ENCODE measurements at places on chromosomes 7 and 10.
A peak's percentile ranks its signal among the peaks of the same experiment; 100 is the strongest.

DNA sequence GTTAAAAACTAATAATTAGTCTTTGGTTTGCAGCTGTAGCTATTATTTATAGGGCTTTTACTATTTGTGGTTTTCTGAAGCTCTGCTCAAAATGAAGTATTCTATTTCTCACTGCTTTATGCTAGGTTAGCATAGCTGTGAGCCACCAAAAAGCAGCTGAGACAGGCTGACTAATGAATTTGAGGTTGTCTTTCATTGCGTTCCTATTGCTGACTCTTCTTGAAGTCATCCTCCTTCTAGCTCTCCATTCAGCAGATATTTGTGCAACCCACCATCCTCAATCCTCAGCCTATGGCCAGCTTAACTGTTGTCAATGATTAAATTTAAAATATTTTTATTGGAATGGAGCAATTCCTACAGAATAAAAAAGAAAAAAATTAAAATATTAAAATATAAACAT, 2.1 kb upstream of the RALA start:
- DNase-seq, result no peak

DNA sequence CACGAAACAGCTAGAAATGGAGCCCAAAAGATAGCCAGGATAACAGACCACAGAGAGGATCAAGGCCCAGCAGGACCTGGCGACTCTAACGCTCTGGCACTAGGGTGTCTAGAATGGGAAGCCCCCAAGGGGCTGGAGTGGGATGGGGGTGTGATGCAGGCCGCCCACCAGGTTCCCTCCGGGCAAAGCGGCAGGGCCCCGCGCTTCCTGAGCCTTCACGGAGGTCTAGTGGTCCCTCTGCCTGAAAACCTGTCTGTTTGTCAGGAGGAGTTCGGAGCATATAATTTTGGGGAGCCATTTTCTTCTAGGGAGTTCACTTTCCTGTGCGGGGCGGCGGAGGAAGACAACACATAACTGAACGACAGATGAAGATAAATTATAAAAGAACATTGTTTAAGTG, 48.2 kb upstream of the FXYD4 start:
- no peak for DNase-seq

GRCh38 chr7:96327429-96327828, 5.5 kb upstream of the SLC25A13 start:
- no peak for DNase-seq

- no peak for DNase-seq
Observed at GRCh38 chr7:51079494-51079893, 237.1 kb downstream of the COBL start.

GRCh38 chr10:125559210-125559609, 123.8 kb downstream of the TEX36 start:
- no peak for DNase-seq

GRCh38 chr7:19530852-19531251, 178.0 kb downstream of the POLR1F start:
- no peak for DNase-seq

GRCh38 chr10:69668721-69669120, 38.7 kb downstream of the FAM241B start:
- no peak for DNase-seq

- DNase-seq, result no peak
Observed at GRCh38 chr7:147571436-147572185, 1019.0 kb upstream of the C7orf33 start.

- no peak for DNase-seq
Observed at GRCh38 chr7:138125119-138125518, 48.9 kb downstream of the AKR1D1 start.

GRCh38 chr10:34341473-34341872, 473.6 kb downstream of the PARD3 start:
- no peak for DNase-seq

- DNase-seq, result no peak
Observed at GRCh38 chr7:47924266-47924665, 24.0 kb downstream of the PKD1L1 start.

- DNase-seq, result peak; percentile 16
Observed at GRCh38 chr10:88995156-88995876, 4.7 kb downstream of the FAS start.

GRCh38 chr7:31720366-31720765, 33.4 kb downstream of the PPP1R17 start:
- DNase-seq, result no peak

- DNase-seq, result peak; percentile 58
Observed at GRCh38 chr7:12674861-12675260, 12.6 kb upstream of the ARL4A start.

- no peak for DNase-seq
Observed at GRCh38 chr10:33112831-33113455, 154.9 kb upstream of the ITGB1 start.

DNA sequence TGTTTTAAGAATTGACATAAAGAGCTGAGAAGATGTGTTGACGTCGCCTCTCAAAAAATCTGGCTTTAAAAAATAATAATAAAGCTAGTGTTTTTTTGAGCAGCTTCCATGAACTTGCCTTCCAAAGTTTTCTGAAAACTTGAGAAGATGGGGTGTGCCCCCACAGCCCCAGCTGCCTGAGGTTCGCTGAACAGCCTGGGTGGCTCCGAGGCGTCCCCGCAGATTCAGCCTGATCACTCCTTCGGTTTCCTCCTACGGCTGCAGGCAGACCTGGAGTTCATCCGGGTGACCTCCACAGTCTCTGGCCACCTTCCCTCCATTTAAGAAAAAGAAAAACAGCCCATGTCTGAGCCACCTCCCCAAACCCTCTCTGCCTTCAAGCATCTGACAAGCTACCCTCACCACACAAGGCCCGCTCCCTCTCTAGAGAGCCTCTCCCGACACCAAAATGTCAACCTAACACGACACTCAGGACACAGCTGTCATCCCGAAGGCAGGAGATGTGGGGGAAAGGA, 177.8 kb downstream of the PTPRN2 start:
- no peak for DNase-seq

DNA sequence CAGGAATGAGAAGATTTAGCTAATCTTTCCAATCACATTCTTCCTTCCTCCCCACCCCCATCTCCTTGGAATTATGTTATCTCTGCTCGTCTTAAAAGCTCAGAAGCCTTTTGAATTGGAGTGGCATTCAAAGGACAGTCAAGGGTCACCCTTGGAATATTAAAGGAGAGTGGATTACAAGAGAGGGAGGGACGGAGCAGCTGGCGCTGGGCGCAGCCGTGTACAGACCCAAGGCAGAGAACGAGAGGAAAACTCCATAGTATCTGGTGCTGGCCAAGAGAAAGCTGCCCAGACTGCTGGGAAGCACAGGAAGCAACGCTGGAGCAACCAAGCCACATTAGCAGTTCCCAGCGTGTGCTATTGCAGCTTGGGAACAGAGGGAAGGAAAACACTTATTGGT, 95.7 kb downstream of the POU6F2 start:
- no peak for DNase-seq

GRCh38 chr7:1117321-1117928, 29.5 kb downstream of the GPER1 start:
- no peak for DNase-seq

- DNase-seq, result no peak
Observed at GRCh38 chr10:51260376-51260775, 186.1 kb downstream of the PRKG1 start.

DNA sequence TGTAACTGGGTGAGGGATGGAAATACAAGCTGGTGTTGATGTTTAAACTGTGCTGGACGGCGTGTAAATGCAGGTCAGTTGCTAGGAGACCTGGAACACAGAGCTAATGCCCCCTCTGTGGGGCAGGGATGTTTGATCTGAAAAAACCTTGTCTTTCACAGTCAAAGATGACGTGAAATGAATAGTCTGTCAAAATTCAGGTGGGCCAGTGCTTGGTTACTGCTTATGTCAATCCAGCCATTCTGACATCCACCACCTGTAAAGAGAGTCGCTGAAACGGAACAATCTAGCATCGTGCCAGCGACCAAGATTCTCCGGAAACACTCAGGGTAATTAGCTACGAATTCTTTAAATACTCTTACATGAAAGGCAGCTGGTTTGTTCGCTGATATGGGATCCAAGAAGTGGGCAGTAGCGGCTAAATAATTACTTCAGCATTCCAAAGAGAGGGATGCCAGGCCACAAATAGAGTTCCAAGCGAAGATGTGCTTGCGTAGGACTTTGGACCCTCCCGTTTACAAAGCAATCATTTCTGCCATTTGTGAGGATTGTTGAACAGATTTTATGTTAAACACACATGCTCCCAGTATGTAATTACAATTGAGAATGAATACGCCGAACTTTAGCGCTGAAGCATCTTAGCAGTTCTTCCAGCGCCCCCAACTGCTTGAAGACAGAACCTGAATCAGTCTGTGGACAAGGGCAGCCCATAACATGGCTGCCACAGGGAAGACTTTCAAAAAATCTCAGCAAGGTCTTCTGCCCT, 7.3 kb upstream of the ASB4 start:
- no peak for DNase-seq

GRCh38 chr10:26799342-26799741, 61.4 kb downstream of the ABI1 start:
- DNase-seq, result no peak

DNA sequence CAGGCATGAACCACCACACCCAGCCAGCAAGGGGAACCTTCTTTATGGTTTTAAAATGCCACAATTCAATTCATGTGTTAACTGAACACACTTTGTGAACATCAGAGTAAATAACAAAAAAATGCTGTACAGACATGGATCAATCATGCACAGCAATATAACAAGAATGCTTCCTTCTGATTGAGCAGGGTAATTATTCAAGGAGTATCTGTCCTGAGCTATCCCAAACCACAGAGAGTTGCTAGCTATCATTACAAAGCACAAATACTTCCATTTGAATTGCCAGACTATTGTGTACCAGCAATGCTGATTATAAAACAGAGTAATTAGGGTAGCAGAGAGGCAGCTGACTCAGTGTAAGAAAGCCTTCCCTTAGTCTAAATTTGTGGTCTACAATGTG, 11.3 kb upstream of the RHOBTB1 start:
- DNase-seq, result no peak

- DNase-seq, result no peak
Observed at GRCh38 chr7:101936611-101937231, 119.3 kb downstream of the CUX1 start.

GRCh38 chr7:107879400-107880035, 11.5 kb upstream of the DLD start:
- peak; percentile 49 for DNase-seq

GRCh38 chr7:48511080-48511479, 339.8 kb downstream of the ABCA13 start:
- no peak for DNase-seq

DNA sequence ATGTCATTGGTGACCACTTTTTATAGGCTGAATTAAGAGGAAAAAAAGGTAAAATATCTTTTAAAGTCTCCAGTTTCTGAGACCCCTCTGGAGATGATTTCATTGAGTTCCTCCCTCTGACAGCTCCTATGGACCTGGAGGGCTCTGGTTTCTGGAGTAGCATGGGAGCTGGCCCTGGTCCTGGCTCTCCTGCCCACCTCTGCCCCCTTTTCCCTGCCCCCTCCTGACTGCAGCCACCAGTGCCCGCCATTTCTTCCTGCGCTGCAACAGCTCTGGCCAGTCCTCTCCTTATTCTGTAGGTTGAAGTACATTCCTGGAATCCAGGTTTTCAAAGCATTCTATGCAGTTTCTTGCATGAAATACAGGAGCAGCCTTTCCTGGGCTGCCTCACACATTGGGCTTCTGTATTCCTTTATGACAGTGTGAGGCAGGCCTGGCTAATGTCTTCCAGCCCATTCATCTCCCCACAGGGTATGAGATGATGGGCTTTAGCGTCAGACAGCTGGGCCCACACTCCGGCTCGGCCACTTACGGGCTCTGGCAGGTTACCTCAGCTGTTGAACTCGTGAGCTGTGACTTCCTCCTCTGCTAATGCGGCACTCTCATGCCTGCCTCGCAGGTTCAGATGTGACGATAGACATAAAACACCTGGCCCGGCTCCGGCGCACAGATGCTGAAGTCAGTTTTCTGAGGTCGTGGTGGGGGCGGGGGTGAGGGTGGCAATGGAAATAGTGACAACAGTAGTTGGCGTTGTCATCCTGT, 101.7 kb downstream of the MGMT start:
- no peak for DNase-seq

DNA sequence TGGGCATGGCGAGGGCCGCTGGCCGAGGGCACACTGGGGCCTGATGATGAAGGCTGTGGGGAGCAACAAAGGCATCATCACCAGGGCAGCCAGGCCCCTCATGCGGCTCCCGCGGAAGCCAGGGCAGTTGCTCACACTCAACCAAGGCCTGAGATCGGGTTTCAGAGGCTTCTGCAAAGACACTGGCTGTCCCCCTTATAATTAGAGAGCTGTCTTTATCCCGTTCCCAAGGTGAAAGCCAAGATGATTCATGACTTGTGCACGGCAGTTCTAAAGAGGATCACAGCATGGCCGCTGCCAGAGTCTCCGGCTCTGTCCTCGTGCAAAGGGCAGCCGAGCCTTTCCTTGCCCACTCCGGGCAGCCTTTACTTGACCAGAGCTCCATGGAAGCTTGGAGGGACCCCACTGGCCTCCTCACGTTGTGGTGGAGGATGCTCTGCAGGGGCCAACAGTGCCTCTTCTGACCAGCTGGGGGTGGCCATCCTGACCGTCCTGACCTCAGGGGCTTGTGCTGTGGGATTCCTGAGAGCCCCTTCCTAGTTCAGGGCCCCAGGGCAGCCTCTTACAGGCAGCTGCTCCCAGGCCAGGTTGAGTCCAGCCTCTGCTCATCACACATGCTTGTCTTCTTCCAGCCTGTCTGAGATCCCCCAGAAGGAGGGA, 82.3 kb downstream of the PRKAG2 start:
- no peak for DNase-seq

DNA sequence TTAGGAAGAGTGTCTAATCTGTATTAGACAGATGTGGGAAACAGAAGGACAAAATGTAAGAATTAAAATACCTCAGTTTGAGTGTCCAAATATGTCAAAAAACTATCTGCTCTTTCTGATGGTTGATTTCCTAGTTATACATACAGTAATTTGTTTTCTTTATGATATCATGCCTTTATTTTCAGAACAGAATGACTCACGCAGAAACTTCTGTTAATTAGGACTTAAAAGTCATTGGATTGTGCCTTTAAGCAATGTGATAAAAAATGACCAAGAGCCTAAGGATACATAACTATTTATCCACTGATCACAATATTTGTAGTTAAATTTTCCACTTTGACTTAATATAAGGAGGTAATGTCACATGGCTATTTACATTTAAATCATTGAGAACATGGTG, 206.7 kb upstream of the PTPRZ1 start:
- DNase-seq, result no peak

- no peak for DNase-seq
Observed at GRCh38 chr10:30756896-30757295, 127.3 kb upstream of the LYZL2 start.

DNA sequence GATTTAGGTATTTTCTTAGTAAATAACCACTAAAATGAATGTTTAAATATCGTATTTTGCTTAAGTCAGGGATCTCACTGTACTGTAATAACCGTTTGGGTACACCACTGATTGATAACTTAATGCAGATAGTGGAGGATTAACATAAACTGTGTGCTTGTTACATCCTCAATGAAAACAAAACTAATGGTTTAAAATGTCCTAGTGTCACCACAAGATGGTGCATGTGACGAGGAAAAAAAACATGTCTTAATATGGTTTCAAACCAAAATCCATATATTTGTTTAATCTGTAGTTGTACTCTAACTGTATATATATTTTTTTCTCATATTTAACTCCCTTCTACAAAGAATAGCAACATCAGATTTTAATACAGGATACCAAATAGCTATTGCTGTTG, 19.2 kb downstream of the ARMC10 start:
- DNase-seq, result no peak

- no peak for DNase-seq
Observed at GRCh38 chr10:131173484-131174210, 137.9 kb downstream of the TCERG1L start.

GRCh38 chr10:59036311-59037017, 140.0 kb upstream of the PHYHIPL start:
- DNase-seq, result no peak

GRCh38 chr7:105086850-105087249, 72.8 kb downstream of the KMT2E start:
- DNase-seq, result no peak
